ENCODE measurements at places on chromosomes 3 and 15.

- DNase-seq: no peak
Measured at GRCh38 chr3:122918576-122919290, 108.8 kb downstream of the SEMA5B start.

- no peak for DNase-seq
Measured at GRCh38 chr15:55737373-55737772, 5.6 kb downstream of the PRTG start.

DNA sequence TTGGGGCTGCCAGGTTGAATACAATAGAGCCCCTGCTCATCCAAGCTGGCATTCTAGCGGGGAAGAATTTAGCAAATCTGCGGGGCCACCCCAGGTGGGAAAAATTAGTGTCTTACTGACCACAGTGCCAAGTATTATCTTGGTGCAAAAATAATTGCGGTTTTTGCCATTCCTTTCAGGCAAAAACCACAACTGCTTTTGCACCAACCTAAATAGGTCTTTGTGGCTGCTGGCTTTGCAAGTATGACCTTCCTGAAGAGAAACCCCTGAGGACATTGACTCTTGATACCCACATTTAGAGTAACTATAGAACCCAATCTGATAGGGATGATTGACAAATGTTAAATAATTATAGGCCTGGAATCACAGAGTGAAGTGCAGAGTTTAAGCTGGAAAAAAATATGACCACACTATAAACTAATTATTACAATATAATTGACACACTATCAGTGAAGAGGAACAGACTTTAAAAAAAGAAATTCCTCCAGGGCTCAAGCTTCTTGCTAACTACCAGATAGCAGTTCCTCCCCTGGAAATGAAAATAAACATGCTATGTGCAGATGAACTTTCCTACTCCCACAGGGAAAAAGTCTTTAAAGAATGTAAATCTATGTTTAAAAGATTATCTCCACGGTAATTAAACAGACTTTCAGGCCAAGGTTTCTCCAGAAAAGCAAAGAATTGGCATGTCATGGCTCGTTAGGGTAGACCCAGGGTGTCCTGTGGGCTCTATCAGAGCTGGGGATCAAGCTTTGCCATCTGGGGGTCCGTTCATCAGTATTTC, 34.4 kb downstream of the CA12 start:
- no peak for DNase-seq

GRCh38 chr15:56856934-56857333, 61.5 kb upstream of the TCF12 start:
- DNase-seq: no peak

DNA sequence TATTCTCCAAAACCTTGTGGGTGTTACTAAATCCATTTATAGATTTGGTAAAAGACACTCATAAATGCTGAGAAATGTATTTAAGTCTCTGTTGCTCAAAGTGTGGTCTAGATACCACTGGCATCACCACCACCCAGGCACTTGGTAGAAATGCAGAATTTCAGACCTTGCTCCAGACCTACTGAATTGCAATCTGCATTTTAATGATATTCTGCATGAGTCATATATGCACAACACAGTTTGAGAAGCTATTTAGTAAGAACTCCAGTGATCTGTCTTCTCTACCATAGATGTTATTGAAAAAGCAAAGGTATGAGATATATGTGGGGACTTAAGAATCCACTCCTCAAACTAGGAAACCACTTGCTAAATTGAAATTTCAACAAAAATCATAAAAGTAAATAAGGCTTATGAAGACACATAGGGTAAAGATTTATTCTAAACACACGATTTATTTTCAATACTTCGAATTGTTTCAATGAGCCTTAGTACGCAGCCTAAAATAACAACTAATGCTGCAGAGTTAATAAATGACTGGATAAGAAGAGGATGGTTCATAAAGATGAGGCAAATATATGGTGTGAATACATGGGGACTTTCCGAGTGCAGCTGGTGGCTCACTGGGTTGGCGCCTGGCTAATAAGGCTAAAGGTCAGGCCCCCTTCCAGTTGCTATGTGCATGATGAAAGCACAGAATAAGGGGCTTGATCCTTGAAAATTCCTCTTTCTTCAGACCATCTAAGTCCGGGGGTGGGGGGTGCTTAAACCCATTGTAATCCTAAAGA, 813.3 kb downstream of the NR2F2 start:
- DNase-seq: no peak

DNA sequence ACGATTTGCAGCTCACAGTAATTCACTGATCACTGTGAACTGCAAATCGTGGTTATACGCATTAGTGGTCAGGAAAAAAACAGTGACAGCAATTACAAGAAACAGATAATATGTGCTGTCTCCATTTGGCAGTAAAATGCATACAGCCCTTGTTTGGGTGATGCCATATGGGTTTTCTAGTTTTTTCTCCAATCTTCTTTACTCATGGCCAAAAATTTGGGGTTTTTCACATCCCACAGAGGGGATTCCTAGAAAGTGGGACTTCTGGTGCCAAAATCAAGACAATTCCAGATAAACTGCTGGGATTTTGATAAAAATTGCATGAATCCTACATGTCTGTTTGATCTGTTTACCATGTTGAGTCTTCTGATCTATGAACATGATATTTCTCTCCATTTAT, 15.6 kb downstream of the NDN start:
- DNase-seq: no peak

- no peak for DNase-seq
Measured at GRCh38 chr3:17645074-17645698, 97.2 kb downstream of the TBC1D5 start.

GRCh38 chr3:64398006-64398405, 172.7 kb upstream of the PRICKLE2 start:
- no peak for DNase-seq

Data from activated naive CD4-positive, alpha-beta T cell (primary cell).